Upper lobe of right lung (tissue), 1 donor: ENCODE measurements at places on chromosomes 2 and 18. TPM values are rescaled to one million over a fixed set of nuclear protein-coding genes. Genes with fewer than 3 reads are reported as not detected.
A peak's percentile ranks its signal among the peaks of the same experiment; 100 is the strongest.

- no peak for DNase-seq
Measured at GRCh38 chr2:12347066-12347493, 369.7 kb upstream of the TRIB2 start.

DNA sequence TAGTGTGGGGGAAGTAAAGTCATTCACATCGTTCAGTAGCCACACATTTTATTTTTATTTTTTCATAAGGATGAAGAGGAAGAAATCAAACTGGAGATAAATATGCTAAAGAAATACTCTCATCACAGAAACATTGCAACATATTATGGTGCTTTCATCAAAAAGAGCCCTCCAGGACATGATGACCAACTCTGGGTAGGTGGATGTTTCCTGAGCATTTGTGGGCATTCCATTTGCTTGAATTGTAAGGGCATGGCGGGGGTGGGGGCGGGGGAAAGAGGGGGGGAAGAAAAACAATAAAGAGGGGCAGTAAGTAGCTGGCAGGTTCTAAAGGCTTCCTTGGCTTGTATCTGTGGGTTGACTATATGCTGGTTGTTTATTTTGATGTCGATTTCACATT is 126.4 kb downstream of the MAP4K4 start:
- DNase-seq, result no peak

DNA sequence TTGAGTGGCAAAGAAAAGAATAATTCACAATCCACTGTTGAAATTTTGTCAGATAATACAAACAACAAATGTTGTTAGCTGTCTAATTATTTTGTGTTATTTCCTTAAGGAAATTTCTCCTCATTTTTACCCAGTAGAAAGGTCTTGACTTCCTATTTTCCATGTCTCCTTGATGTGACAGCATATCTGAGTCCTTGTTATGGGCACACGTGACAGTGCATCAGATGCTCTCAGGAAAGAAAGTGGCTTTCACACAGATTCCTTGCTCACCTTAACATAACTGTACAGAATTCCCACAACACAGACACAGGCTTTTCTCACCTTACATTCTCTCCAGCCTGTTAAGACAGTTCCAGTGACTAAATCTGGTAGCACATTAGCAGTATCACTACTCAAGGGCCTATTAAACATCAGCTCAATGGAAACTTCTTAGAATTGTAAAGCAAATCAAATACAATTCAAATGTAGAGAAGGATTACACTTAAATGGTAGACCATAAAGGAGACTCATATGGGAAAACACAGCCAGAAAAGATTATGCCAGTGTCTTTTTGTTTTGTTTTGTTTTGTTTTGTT is 30.2 kb upstream of the GPR55 start:
- DNase-seq, result no peak

The CHRND gene
- total RNA-seq, result not detected

DNA sequence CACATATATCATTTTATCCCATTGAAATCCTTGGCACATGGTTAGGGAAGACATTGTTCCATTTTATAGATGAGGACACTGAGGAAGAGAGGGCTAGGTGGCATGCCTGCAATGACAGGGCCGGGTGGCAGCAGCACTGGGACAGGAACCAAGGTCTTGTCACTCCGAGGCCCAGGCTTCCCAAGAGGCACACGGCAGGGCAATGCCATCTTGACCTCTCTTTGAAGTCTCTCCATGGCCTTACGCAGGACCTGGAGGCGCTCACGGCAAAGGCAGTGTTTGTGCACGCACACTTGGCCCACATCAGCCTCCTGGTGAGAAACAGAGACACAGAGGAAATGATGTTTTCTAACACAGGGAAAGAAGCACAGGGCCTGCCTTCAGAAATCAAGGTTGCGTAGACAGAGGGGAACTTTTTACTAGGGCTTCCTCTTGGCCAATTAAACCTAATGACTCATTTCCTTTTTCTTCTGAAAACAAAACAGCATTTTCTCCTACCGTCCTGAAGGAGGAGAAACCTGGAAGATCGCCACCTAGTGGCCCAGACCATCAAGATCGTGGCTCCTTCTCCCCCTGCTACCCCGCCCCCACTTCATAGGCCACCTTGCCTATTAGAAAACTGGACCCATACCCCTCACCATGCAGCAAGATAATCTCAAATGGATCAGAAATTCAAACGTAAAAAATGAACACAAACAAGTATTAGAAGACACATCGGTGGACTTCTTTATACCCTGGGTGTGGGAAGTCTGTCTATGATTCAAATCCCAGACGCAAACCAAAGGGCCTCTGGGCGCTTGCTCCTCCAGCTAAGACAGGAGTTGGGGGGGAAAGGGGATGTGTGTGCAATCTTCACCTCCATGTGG is 74.6 kb upstream of the SP3 start:
- DNase-seq, result peak; percentile 88

DNA sequence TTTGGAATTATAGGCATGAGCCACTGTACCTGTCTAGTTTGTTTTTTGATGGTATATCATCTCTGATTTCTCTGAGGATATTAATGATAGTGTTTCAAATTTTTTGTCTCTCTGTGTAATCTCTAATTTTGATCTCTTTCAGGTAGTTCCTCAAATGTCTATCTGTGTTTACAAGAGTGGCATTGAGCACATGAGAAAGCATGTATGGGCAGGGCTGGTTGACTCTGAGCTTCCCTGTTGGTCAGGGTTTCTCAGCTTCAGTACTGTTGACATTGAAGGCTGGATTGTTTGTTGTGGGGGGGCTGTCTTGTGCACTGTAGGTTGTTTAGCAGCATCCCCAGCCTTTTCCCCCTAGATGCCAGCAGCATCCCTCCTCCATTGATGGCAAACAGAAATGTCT is 79.9 kb downstream of the TMEM247 start:
- no peak for DNase-seq

DNA sequence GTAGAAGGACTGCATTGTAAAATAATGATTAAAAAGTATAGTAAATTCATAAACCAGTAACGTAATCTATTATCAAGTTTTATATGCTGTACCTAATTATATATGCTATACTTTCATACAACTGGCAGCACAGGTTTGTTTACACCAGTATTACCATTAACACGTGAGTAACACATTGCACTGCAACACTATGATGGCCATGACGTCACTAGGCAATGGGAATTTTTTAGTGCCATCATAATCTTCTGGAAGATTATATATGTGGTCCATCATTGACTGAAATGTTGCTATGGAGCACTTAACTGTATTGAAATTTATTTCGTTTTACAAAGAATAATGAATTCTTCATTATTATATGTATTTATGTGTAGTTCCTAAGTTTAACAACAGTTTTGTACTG is 45.9 kb downstream of the FAM171B start:
- no peak for DNase-seq

DNA sequence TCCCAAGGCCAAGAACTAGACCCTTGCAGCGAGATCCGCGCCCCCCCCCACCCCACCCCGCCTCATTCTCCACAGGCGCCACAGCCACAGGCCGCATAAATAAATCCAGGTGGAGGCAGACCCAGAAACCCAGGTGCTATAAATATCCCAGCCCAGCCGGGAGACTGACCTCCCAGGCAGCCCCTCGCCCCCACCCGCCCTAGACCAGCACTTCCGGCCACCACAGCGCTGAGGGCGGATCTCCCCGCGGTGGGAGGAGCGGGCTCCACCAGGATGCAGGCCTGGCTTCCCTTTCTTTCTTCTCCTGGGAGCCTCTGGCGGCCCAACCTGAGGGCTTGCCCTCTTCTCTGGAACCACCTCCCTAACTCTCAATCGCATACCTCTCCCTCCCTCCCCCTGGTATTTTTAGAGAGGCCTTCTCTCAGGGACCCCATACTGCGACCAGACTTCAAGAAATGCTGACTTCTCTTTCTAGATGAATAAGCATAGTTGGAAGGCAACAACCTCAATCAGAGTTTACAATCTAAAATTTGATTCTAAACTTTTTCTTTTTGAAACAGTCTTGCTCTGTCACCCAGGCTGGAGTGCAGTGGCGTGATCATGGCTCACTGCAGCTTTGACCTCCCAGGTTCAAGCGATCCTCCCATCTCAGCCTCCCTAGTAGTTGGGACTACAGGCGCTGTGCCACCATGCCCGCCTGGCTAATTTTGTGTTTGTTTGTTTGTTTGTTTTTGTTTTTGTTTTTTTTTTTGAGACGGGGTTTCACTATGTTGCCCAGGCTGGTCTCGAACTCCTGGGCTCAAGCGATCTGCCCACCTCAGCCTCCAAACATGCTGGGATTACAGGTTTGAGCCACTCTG is 55.0 kb downstream of the PKDCC start:
- peak; percentile 87 for DNase-seq

The EPG5 gene
- 38.5 TPM for total RNA-seq

The FKBP1B gene
- total RNA-seq, result 13.2 TPM

The TOGARAM2 gene
- total RNA-seq, result 0.72 TPM

GRCh38 chr2:136651456-136652010 is 113.8 kb upstream of the THSD7B start:
- DNase-seq, result no peak

The REEP1 gene
- 7.8 TPM for total RNA-seq
